CD4-positive, CD25-positive, alpha-beta regulatory T cell (primary cell): ENCODE measurements at places on chromosomes 2 and 18. TPM values are rescaled to one million over a fixed set of nuclear protein-coding genes. Genes with fewer than 3 reads are reported as not detected.
A peak's percentile ranks its signal among the peaks of the same experiment; 100 is the strongest.

DNA sequence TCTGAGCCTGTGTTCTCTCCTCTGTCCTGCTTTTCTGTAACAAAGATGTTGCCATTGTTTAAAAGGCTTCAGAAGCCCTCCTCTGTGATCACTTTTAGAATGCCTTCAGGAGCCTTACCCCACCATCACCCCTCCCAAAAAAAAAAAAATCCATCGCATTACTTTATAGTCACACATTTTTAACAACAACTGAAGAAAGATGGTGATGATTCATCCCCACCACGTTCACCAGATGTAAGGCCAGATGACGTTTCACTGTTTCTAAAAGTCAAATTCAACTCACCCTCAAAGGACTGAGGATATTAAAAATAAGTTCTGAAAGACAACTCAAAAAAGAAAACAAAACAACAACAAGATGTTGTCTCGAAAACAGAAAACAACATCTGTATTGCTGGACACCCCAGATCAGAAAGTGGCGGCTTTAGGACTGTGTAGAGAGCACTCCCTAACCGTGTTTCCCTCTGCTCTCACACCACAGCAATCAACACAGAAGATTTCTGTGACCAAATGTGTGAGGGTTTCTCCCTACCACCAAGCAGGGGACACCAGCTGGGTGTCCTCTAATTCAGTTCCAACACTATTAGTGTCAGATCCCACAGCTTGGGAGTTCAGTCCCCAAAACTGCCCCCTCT is 61.9 kb upstream of the CREB1 start:
- no peaks in the 10 kb centered on the region for H3K36me3 ChIP-seq
- H3K4me1 ChIP-seq: no peaks in the 10 kb centered on the region
- H3K27me3 ChIP-seq: no peaks in the 10 kb centered on the region
- H3K27ac ChIP-seq: no peak overlapping the region

DNA sequence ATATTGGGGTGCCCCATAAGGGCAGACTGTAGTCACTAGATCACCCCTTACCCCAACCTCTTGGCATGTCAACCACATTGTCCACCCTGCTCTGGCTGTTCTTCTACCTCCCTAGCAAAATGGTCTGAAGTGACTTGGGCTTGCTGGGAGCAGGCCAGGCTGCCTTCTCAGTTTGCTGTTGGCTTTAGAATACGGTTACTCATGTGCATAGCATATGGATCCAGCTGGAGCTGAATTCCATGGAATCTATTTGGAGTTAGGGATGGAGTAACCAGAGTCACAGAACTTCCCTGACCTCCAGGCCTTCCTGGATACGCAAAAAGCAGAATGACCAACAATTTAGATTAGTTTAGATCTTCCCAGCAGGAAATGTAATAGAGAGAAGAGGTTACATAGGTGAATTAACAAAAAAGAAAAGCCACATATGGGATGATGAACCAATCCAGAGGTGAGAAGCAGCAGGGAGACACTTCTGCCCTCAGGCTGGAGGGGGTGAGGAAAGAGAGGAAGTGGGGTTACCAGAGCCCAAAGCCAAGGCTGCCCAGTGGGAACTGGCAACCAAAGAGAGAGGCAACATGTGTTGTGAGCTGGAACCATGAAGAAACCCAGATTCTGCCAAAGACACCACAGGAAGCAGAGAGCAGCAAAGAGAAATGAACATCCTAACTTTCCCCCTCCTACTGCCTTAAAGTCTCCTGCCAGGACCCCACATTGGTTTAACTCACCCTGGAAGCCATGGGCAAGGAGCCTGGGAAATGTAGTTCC is 26.1 kb downstream of the PKDCC start:
- DNase-seq: no peak
- H3K4me3 ChIP-seq: no peak overlapping the region
- peaks cover 6% of the 10 kb centered on the region for H3K27me3 ChIP-seq
- H3K27ac ChIP-seq: no peak overlapping the region

- H3K36me3 ChIP-seq: no peaks in the 10 kb centered on the region
- H3K4me1 ChIP-seq: no peaks in the 10 kb centered on the region
- DNase-seq: no peak
- no peaks in the 10 kb centered on the region for H3K27me3 ChIP-seq
- H3K4me3 ChIP-seq: no peak overlapping the region
- no peak overlapping the region for H3K27ac ChIP-seq
Observed at GRCh38 chr2:111209045-111209514, 88.4 kb downstream of the BCL2L11 start.

The CYRIA gene
- polyA plus RNA-seq: not detected

- H3K4me3 ChIP-seq: no peak overlapping the region
- no peak for DNase-seq
- H3K4me1 ChIP-seq: no peaks in the 10 kb centered on the region
- no peaks in the 10 kb centered on the region for H3K27me3 ChIP-seq
Observed at GRCh38 chr2:14621114-14621513, 11.4 kb upstream of the LRATD1 start.

- H3K36me3 ChIP-seq: no peaks in the 10 kb centered on the region
- H3K27ac ChIP-seq: no peak overlapping the region
- no peaks in the 10 kb centered on the region for H3K27me3 ChIP-seq
- no peak for DNase-seq
Observed at GRCh38 chr18:6871566-6871965, 142.1 kb downstream of the ARHGAP28 start.

DNA sequence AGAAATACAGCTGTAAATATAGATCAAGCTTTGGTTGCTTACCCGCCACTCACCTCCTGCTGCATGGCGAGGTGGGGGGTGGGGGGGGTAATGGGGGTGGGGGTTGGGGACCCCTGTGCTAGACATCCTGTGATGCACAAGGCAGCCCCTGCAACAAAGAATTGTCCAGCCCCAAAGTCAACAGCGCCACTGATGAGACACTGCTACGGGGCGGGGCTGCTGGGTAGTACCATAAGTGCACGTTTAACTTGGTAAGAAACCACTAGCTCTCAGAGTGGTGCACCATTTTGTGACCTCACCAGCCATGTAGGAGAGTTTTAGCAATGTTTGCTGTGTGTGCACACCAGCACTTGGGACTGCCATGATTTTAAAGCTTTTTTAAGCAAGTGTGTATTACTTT is 40.3 kb downstream of the SNORC start:
- H3K27ac ChIP-seq: no peak overlapping the region
- peaks cover 7% of the 10 kb centered on the region for H3K27me3 ChIP-seq
- no peaks in the 10 kb centered on the region for H3K36me3 ChIP-seq
- no peak overlapping the region for H3K4me3 ChIP-seq

- H3K27me3 ChIP-seq: peaks cover 7% of the 10 kb centered on the region
- no peak overlapping the region for H3K27ac ChIP-seq
- no peak overlapping the region for H3K4me3 ChIP-seq
- H3K36me3 ChIP-seq: no peaks in the 10 kb centered on the region
- DNase-seq: no peak
Observed at GRCh38 chr2:11045294-11045693, 110.0 kb upstream of the SLC66A3 start.

The BMP10 gene
- not detected for polyA plus RNA-seq

- no peaks in the 10 kb centered on the region for H3K36me3 ChIP-seq
- H3K27me3 ChIP-seq: no peaks in the 10 kb centered on the region
- no peak for DNase-seq
- H3K27ac ChIP-seq: no peak overlapping the region
Observed at GRCh38 chr2:39968037-39968436, 189.0 kb upstream of the THUMPD2 start.

GRCh38 chr2:238850091-238850490 is 2.2 kb downstream of the TWIST2 start:
- no peaks in the 10 kb centered on the region for H3K4me1 ChIP-seq
- peaks cover 24% of the 10 kb centered on the region for H3K27me3 ChIP-seq
- no peak for DNase-seq
- H3K36me3 ChIP-seq: no peaks in the 10 kb centered on the region
- no peak overlapping the region for H3K27ac ChIP-seq

GRCh38 chr2:26563686-26564085 is 77.5 kb downstream of the CIB4 start:
- H3K4me1 ChIP-seq: peaks cover 9% of the 10 kb centered on the region
- peaks cover 10% of the 10 kb centered on the region for H3K27me3 ChIP-seq
- H3K36me3 ChIP-seq: no peaks in the 10 kb centered on the region
- H3K4me3 ChIP-seq: no peak overlapping the region

DNA sequence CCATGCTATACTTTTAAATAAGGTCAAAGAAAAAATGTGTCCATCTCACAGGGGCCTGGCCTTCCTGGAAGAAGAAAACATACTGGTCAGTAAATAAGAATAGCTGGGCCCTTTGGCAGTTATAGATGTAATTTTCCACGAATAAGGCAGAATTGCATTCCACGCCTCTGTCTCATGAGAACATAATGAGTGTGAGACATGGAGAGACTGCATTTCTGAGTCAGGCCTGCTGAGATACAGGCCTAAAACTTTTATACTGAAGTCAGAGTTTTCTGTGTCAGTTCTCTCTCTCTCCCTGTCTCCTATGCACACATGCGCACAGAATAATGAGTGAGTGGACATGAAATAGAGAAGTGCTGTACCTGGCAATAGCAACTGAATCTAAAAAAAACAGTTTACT is 20.4 kb upstream of the IL1R1 start:
- H3K36me3 ChIP-seq: no peaks in the 10 kb centered on the region
- H3K4me1 ChIP-seq: no peaks in the 10 kb centered on the region
- H3K27me3 ChIP-seq: no peaks in the 10 kb centered on the region
- no peak overlapping the region for H3K4me3 ChIP-seq
- DNase-seq: no peak

GRCh38 chr2:64454386-64455332 is 697 bp downstream of the LGALSL start:
- no peak overlapping the region for H3K4me3 ChIP-seq
- peak; percentile 34 for DNase-seq
- peaks cover 18% of the 10 kb centered on the region for H3K27me3 ChIP-seq
- peaks cover 6% of the 10 kb centered on the region for H3K4me1 ChIP-seq
- no peaks in the 10 kb centered on the region for H3K36me3 ChIP-seq

The CFAP65 gene
- not detected for polyA plus RNA-seq

DNA sequence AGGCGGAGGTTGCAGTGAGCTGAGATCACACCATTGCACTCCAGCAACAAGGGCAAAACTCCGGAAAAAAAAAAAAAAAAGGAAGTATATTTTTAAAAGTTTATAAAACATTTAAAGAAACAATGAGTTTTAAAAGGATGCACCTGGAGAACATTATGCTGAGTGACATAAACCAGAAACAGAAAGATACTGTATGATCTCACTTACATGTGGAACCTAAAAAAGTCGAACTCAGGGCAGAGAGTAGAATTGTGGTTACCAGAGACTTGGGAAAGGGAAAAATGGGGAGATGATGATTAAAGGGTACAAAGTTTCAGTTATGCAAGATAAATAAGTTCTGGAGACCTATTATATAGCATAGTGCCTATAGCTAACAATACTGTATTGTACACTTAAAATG is 52.8 kb upstream of the RTN4 start:
- no peak for DNase-seq
- H3K36me3 ChIP-seq: no peaks in the 10 kb centered on the region
- no peak overlapping the region for H3K4me3 ChIP-seq
- H3K4me1 ChIP-seq: no peaks in the 10 kb centered on the region
- H3K27ac ChIP-seq: no peak overlapping the region

The MATN3 gene
- polyA plus RNA-seq: not detected

- no peaks in the 10 kb centered on the region for H3K36me3 ChIP-seq
- no peaks in the 10 kb centered on the region for H3K4me1 ChIP-seq
- no peak for DNase-seq
- H3K27ac ChIP-seq: no peak overlapping the region
- H3K27me3 ChIP-seq: peaks cover 3% of the 10 kb centered on the region
- no peak overlapping the region for H3K4me3 ChIP-seq
Observed at GRCh38 chr18:51397347-51397962, 200.0 kb upstream of the MEX3C start.

DNA sequence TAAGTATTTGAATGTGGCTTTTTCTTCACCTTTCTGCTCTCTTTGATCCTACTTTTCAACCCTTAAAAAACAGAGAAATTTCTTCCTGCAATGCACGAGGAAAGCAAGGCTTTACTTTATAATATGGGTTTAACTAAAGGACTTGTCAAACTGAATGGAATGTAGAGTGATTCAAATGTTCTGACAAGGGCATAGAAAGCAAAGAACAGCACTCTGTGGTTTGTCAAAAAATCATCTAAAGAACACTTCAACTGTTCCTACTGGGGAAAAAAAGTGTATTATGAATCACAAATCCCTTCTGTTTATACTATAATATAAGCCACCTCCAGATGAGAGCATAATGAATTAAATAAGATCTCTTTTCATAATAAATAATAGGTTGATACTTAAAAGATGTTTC is 45.0 kb upstream of the RIT2 start:
- no peak overlapping the region for H3K4me3 ChIP-seq
- no peaks in the 10 kb centered on the region for H3K36me3 ChIP-seq
- no peaks in the 10 kb centered on the region for H3K4me1 ChIP-seq

The ACMSD gene
- polyA plus RNA-seq: not detected

DNA sequence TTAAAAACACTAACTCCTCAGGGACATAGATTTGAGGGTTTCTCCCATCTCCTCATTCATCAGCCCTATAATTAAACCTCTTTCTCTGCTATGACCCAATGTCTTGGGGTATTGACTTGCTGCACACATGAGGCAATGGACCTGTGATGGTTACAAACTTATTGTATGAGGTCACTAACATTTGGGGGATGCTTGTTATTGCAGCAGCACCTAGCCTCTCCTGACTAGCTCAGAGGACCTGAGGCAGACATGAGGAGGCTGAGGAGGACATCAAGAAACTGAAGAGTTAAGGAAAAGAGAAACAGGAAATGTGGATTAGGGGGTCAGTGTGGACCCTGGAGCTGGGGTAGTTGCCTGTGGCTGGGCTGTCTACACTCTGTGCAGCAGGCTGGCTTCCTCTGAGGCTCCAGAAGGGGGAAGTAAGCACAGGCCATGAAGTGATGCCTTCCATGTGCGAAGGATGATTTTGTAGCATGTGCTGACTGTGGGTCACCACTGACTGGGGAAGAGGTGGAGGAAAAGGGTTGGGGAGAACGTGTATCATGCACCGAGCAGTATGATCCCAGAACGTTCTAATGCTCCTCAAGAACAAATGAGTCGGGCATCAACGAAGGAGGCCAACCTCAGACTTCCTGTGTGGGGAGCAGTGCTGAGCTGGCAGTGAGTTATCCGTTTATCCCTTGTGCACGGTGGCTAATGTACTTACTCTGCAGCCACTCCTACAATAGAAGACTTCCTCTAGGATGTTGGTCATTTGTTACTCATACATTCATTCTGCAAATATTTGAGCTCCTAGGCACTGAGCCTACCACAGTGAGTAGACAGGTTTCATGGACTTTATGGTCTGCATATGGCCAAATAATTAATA is 42.1 kb upstream of the RFX8 start:
- H3K4me3 ChIP-seq: no peak overlapping the region
- no peak for DNase-seq
- peaks cover 10% of the 10 kb centered on the region for H3K4me1 ChIP-seq
- no peak overlapping the region for H3K27ac ChIP-seq
- no peaks in the 10 kb centered on the region for H3K27me3 ChIP-seq
- H3K36me3 ChIP-seq: no peaks in the 10 kb centered on the region

DNA sequence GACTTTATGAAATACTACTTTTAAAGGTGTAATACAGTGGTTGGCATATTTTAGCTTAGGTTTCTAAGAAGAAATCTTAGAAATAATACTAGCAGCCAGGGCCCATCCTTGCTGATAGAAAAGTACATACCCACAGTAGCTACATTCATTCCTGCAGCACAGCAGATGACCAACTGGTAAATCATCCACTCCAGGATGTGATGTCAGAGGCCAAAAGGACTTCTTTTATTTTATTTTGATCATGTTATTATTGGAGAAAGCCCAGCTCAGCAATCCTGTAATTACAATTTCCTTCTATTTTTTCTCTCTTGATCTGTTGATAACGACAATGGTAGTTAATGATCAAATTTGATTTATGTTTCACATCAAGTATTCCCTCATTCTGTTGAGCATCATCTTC is 18.0 kb upstream of the TTN start:
- no peak overlapping the region for H3K4me3 ChIP-seq
- peaks cover 6% of the 10 kb centered on the region for H3K4me1 ChIP-seq
